ENCODE measurements at places on chromosomes 7 and 10. TPM values are rescaled to one million over a fixed set of nuclear protein-coding genes. Genes with fewer than 3 reads are reported as not detected.

LYZL1 gene
- not detected for total RNA-seq

EN2 gene
- total RNA-seq = 0.72 TPM

TBXAS1 gene
- total RNA-seq = 11.9 TPM

DNA sequence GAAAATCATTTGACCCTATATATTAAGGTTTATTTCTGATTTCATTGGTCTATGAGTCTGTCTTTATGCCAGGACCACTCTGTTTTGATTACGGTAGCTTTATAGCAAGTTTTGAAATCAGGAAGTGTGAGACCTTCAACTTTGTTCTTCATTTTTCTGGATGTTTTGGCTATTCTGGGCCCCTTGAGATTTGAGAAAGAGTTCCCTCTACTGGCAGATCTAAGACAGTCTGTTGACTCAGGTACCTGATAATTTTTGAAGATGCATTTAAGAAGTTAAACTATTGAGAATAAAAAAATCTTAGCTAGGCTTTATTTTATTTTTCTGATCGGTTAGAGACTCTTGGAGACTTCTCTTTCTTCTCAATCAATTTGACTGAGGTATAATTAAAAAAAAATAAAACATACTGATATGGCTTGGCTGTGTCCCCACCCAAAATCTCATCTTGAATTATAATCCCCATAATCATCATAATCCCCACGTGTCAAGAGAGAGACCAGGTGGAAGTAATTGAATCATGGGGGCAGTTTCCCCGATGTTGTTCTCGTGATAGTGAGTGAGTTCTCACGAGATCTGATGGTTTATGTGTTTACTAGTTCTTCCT lies 209.2 kb downstream of the SNX10 start:
- H3K27me3 ChIP-seq = peaks cover 5% of the 10 kb centered on the region
- no peak overlapping the region for H3K4me3 ChIP-seq
- no peak overlapping the region for H3K27ac ChIP-seq
- H3K4me1 ChIP-seq = no peaks in the 10 kb centered on the region
- no peaks in the 10 kb centered on the region for H3K36me3 ChIP-seq

DNA sequence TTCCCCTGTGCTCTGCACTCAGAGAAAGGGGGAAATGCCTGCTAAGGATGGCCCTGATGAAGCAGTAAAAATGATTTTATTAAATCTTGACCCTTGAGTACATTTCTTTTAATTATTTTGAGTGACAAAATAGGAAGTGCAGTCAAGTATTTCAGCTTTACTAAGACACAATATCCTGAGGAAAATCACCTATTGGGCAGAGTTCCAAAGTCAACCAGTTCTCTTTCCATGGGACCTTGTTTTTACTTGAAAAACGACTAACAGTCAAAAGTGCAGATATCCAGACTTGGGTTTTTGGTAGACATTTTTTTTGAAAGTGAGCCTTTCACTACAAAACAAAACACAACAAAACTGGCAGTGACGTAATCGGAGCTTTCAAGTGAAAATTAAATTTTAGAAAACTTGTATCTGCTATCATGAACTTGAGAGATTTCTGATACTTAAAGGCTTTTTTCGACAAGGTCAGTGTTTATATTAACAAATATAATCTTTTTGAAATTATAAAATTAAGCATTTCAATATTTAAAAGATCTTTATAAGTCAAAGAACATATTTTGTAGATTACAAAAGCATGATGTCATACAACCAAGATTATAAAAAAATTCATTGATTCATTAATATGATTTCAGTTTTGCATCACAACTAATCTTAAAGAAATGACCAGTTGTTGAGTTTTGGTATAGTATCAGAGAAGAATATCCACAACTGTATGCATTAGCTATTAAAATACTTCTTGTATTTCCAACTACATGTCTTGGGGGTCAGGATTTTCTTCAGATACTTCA lies 513.8 kb upstream of the AKR1E2 start:
- DNase-seq = no peak
- no peak overlapping the region for H3K4me3 ChIP-seq
- H3K36me3 ChIP-seq = no peaks in the 10 kb centered on the region
- no peaks in the 10 kb centered on the region for H3K27me3 ChIP-seq

DNA sequence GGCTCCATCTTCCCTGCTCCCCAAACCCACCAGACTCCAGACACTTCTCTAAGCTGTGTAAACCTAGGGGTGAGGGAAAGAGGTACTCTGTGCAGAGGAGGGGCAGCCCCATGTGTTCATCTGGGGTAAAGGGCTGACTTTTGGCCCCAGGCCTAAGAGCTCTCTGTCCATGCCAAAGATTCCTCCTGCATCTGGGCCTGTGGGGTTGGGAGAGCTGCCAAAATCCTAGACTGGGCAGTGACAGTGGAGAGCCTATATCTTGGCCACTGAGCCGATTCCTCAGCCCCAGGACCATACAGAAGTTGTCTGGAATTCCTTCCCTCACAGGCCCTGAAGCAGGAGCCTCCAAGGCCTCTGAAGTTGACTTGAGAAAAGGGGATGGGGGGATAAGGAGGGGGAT lies 25.3 kb upstream of the LEP start:
- H3K4me1 ChIP-seq = peaks cover 14% of the 10 kb centered on the region
- DNase-seq = no peak
- no peak overlapping the region for H3K27ac ChIP-seq
- no peak overlapping the region for H3K4me3 ChIP-seq
- H3K27me3 ChIP-seq = peaks cover 2% of the 10 kb centered on the region
- peaks cover 6% of the 10 kb centered on the region for H3K36me3 ChIP-seq

GRCh38 chr7:36764929-36765328 lies 40.6 kb upstream of the AOAH start:
- no peak for DNase-seq
- H3K27ac ChIP-seq = no peak overlapping the region
- no peaks in the 10 kb centered on the region for H3K36me3 ChIP-seq
- no peaks in the 10 kb centered on the region for H3K4me1 ChIP-seq

DNA sequence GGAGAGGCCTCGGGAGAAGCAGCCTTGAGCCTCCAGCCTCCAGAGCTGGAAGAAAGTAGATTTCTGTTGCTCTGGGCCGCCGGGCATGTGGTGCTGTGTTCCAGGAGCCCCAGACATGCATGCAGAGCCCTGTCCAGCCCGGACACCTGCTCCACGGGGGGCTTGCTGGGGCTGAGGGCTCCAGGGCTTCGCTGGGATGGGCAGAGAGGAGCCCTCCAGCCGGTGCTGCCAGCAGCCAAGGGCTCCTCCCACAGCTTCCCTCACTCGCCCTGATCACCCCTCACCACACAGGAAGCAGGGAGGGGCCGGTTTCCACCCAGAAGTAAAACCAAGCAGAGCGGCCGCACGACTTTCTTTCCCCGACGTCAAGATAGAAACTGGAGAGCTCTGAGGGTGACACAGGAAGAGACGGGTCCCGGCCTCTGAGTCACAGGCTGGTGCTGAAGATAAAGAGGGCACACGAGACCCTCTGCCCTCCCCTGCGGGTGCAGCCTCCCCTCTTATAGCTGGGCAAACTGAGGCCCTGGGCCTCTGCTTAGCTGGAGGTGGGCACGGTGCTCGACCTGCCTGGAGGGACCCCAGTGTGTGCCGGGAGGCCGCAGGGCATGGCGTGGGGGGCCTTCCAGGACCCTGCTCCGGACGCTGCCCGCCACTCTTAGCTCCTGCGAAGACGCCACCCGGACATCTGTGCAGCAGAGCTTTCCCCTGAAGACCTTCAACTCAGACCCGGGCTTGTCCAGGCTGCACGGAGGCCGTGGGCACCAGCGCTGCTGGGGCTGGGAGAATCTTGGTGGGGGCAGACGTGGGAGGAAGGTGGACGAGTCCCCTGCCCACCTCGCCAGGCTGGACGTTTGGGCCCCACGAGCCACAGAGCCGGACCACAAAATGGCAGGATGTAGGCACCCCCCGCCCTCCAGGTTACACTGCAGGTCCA lies 31.1 kb downstream of the ADAP1 start:
- H3K4me3 ChIP-seq = no peak overlapping the region
- no peaks in the 10 kb centered on the region for H3K27me3 ChIP-seq
- H3K4me1 ChIP-seq = peaks cover 48% of the 10 kb centered on the region

- H3K27ac ChIP-seq = no peak overlapping the region
- peaks cover 13% of the 10 kb centered on the region for H3K4me1 ChIP-seq
- H3K27me3 ChIP-seq = no peaks in the 10 kb centered on the region
- peaks cover under 1% of the 10 kb centered on the region for H3K36me3 ChIP-seq
- no peak overlapping the region for H3K4me3 ChIP-seq
Measured at GRCh38 chr10:126042906-126043305, 146.5 kb downstream of the FANK1 start.

GRCh38 chr10:11156480-11156879 lies 138.8 kb downstream of the CELF2 start:
- no peaks in the 10 kb centered on the region for H3K27me3 ChIP-seq
- no peak overlapping the region for H3K4me3 ChIP-seq
- no peak overlapping the region for H3K27ac ChIP-seq
- H3K36me3 ChIP-seq = no peaks in the 10 kb centered on the region
- peaks cover 26% of the 10 kb centered on the region for H3K4me1 ChIP-seq

DNA sequence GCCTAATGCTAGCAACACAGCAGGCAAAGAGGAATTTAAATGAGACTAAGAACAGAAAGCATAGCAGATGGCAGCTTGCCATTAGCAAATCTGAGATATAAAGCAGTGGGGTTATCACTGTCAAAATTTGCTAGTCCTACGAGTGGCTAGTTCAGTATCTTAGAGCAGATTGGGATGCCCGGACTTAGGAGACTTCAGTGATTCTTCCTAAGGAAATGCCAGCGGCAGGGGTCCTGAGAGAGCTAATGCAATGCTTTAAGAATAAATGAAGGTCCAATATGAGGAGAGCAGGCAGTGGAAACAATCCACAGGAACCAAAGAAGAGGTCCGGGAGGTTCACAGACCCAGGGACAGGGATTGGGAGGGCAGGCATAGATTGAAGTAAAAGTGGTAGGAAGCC lies 169.3 kb upstream of the NPSR1 start:
- no peaks in the 10 kb centered on the region for H3K36me3 ChIP-seq
- no peak overlapping the region for H3K27ac ChIP-seq
- H3K27me3 ChIP-seq = no peaks in the 10 kb centered on the region
- no peak overlapping the region for H3K4me3 ChIP-seq
- peaks cover 3% of the 10 kb centered on the region for H3K4me1 ChIP-seq
- peak; percentile 23 for DNase-seq
